Stimulated activated CD8-positive, alpha-beta memory T cell treated with anti-CD3 and anti-CD28 coated beads, Interleukin-4, amount 100 ng/mL, for 1 hour (primary cell): ENCODE measurements at places on chromosomes 3 and 15.

DNA sequence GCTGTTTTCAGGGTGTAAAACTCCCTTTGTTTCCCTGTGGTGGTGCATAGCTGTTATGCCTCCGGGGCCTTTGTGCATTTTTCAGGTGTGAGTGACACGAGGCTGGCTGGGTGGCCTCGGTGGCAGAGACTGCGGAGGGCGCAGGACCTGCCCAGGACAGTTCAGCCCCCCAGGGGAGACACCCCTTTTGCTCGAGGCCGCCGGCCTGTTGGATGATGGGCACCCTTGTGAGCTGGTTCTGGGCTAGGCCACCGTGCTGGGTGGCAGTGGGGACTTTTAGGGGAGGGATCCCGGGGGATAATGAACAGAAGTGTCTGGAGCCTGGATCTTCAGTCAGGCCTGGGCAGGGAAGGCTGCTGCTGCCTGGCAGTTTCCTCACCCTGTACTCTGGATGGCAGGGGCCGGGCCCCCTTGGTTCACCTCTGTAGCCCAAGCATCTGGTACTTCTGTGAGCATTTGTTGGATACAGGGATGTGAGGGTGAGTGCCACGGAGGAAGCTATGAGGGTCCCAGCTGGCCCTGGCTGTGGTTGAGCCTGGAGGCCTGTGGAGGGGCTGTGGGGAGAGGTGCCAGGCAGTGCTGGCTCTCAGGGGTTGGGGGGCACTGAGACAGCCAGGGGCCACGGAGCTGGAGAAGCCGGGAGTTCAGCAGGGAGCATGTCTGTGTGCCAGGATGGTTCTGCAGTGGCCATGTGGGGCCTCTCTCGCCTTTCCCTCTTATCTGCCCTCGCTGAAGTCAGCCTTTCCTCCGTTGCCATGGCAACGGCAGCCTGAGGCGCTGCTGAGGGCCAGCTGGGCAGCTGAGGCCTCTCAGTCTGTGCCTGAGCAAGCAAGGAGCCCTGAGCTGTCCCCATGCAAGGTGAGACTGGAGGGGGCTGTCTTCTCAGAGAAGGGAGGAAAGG, 49.0 kb downstream of the KY start:
- no peak for DNase-seq

- no peak for DNase-seq
These were observed 325.7 kb downstream of the CNTN3 start for GRCh38 chr3:74288761-74289160.

- no peak for DNase-seq
These were observed 54.3 kb downstream of the RIOX2 start for GRCh38 chr3:97917813-97918536.

DNA sequence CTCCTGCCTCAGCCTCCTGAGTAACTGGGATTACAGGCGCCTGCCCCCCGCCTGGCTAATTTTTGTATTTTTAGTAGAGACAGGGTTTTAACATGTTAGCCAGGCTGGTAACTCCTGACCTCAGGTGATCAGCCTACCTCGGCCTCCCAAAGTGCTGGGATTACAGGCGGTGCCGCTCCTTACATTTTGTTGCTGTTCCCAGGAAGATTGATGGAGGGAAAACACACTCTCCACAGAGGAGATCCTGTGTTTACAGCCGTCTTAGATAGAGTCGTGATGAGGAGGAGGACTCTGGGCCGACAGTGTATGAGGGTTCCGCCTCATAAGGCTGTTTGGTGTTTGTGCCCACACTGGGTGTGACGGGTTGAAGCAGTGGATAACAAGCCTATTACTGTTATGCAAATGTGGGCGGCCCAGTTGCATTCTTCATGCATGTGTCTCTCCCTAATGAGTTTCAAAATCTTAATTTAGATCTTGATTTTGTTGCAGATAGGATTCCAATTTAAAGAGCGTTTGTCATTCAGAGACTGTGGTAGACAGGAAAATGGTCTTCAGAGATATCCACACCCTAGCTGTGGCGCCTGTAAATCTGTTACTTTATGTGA, 60.0 kb downstream of the APBA2 start:
- no peak for DNase-seq

DNA sequence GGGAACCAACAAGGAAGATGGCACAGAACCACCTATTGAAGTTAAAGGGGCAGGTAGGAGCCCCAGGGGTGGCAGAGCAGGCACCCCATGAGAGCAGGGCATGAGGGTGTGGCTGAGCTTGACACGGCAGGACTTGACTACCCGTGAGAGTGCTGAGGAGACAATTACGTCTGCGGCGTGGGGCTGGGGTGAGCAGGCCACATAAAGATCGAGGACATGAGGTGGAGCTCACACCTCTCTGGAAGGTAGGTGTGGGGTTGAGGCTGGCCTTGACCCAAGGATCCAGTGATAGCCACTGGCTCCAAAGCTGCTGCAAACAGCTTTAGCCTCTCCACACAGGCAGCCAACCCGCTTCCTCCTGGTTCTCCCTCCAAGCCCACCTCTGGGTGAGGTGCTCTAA, 64.5 kb downstream of the PCSK6 start:
- no peak for DNase-seq

DNA sequence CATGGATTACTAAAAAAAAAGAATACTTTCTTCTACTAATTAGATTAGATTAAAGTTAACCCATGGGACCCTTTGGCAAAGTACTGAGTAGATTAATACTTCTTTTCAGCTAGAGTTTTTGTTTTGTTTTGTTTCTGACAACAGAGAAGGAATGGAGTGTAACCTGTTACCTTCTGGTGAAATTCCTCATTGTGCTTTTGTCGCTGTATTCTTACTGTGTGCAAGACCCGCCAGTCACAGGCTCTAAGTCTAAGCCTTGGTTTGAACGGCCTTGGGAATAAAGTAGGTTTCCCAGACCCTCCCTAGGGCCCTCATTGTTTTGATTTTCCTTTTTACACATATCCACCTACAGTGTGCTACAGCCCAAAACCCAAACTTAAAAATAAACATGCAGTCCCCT, 171.1 kb upstream of the IL12A start:
- DNase-seq: no peak

DNA sequence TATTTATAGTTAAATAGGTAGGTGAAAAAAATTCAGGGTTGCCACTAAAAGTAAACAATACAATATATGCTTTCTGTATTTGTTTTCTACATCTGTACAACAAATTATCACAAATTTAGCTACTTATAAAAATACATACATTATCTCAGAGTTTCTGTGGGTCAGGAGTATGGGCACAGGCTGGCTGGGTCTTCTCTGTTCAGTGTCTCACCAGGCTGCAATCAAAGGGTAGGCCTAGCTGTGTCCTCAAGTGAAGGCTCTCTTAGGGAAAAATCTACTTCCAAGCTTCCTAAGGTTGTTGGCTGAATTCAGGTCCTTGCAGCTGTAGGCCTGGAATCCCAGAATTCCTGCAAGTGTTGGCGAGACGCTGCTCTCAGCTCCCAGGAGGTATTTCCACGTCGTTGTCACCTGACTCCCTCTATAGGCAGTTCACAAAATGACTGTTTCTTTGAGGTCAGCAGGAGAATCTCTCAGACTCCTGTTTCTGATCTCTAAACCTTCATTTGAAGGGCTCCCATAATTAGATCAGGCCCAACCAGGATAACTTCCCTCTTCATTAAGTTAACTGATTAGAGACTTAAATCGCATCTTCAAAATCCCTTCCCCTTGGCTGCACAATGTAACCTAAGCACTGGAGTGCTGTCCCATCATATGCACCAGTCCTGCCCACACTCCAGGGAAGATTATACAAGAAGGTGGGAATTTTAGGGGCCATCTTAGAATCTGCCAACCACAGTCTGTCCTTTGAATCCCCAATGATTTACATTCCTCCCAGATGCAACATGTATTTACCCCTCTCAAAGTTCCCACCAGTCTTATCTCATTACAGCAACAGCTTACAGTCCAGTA, 296.6 kb downstream of the SUCLG2 start:
- no peak for DNase-seq

- no peak for DNase-seq
These were observed 213.7 kb downstream of the PDCD6IP start for GRCh38 chr3:34012102-34012461.

DNA sequence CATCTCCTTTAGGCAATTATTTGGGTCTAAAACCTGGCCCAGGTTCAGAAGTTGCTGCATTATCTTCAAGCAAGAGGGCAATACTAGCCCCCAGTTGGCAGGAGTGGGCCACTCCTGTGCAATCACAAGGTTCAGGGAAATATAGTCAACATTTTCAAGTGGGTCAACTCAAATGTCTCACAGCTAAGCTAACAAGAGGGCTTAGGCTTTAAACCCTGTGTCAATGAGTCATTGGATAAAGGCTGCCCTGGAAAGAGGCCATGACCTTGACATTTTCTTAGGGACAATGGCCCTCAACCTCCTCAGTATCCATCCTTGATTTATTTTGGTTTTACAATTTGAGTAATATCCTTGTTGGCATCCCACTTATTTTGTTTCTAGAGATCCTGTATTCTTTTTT, 73.5 kb upstream of the DCP1A start:
- DNase-seq: no peak
